M059J (cell line): ENCODE measurements at places on chromosomes 7 and 10. TPM values are rescaled to one million over a fixed set of nuclear protein-coding genes. Genes with fewer than 3 reads are reported as not detected.

The LEP gene
- total RNA-seq, result not detected in 2 replicates

The SUN3 gene
- 0.59 TPM in 1 of 2 replicates, not detected in the other for total RNA-seq

The MACC1 gene
- total RNA-seq, result 0.07 and 0.15 TPM in 2 replicates

The RET gene
- total RNA-seq, result 0.15 TPM in 1 of 2 replicates, not detected in the other

The ASAH2B gene
- 3.1 and 4.9 TPM in 2 replicates for total RNA-seq

The THSD7A gene
- total RNA-seq, result 3.1 and 5.2 TPM in 2 replicates

The TIMM23 gene
- total RNA-seq, result 130 and 145 TPM in 2 replicates

The GATAD1 gene
- total RNA-seq, result 15.3 and 24.5 TPM in 2 replicates

The KCP gene
- total RNA-seq, result not detected in 2 replicates

The DIP2C gene
- total RNA-seq, result 3.4 and 4.6 TPM in 2 replicates

The BHLHA15 gene
- not detected in 2 replicates for total RNA-seq
